ENCODE measurements at places on chromosomes 11 and 22.

DNA sequence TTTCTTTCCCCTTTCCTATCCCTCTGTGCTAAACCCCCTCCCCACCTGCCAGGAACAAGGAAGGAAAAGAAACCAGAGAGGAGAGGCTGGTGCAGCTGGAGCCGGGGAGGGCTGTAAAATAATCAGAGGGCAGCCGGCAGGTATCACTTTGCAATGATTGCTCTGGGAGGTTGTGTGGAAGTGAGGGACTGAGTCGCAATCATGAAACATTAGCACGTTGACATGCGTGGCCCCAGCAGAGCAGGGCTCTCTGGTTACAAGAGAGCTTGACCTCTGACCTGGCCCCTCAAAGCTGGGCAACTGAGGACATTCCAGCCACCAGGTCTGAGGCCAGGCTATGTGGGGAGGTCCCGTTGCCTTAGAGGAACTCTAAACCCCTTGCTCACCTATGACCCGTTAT, 170.8 kb upstream of the BDNF start:
- DNase-seq = no peak

DNA sequence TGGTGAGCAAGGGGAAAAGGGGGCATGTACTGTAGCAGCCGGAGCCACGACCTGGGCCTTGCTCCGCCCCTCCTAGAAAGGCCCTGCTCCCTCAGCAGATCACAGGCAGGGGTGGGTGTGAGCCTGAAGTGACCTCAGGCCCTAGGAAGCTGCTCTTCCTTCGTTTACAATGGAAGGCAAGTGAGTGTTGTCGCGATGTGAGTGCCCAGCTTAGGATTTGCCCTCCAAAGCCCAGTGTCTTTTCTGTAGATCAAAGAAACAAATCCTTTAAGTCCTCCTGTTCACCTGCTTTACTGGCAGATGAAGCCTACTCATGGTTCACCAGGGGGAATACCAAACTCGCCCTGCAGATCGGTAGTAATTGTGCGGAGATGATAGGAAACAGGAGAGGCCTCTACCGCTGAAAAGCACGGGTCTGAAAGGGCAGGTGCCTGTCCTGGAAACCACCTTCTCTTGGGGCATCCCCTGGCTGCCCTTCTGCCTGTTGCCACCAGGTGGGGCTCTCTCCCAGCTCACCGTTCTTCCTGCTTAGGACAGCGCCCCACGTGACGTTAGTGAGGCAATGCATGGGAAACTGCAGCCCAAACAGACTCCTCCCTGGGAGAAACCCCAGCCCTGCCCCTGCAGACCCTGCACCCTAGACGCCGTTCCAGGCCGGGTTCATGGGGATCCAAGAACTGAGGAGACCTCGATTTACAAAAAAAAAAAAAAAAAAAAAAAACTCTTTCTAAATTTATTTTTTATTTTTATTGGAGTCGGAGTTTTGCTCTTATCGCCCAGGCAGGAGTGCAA, 45.9 kb upstream of the RAB1B start:
- DNase-seq = peak; percentile 96

DNA sequence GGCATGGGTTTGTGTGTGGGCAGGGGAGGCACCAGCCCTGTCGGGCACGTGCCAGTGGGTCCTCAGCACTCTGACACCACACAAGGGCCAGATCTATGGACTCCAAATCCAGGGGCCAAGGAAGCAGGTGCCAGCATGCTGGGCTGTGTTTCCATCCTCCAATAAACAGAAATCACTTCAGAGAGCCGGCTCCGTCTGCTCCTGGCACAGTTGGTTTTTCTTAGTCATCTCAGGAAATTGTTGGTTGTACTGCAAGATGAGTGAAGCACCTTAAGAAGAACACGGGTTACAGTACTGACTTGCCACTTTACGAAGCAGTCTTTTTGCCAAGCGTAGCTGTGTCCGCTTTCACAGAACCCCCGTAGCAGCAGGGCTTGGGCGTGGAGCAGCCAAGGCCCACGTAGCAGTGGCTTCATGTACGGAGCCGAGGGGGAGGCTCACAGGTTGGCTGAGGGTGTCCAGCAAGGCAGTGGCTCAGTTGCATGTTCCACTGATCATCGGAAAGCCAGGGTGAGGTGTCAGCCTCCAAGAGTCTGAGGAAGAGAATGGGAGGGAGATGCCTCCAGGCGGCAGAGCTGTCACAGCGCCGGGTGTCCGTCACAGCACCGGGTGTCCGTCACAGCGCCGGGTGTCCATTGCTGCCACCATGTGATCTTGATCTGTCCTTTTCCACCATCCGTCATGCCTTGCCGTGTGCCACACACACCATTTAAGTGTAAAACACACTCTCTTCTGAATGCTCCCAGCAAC, 314.9 kb downstream of the CTTN start:
- DNase-seq = no peak

DNA sequence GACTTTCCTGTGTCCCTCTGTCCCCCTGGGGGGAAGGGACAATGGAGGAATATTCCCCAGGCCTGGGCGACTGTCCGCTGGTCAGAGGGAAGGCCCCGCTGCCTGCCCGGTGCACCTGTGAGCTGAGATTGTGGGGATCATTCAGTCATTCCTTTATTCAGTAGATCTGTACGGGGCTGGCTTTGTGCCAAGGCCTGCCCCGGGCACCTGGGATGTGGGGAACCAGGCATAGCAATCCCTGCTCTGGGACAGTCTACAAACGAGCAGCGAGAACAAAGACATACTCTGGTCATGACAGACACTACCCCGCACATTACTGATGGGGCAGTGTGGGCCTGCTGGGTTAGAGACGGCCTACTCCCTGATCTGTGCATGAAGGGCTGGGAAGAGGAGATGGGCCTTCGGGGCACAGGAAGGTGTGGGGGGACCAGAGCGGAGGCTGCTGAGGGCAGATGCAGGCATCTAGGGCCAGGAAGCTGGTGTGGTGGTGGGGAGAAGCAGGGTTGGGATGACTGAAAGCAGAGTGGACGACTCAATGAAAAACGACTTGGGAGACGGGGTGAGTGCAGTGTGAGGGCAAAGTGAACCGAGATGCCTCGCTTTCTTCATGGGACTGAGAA, 1.8 kb upstream of the MYO7A start:
- DNase-seq = no peak

DNA sequence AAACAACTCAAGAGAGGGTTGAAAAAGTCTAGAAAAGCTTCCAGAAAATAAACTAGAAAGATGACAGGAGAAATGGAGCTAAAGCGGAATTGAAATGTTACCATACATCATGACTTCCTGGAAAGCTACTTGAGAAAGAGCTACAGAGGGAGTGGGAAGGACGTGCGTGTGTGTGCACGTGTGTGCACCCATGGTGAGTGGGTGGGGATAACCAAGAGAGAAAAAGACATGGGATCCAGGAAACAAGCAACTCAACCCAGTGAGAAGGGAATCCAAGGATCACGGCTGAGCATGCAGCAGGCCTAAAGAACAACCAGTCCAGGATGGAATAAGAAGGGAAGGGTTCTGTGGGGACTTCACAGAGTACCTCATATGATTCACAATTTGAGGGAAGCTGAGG, 21.6 kb downstream of the APOL1 start:
- DNase-seq = no peak

DNA sequence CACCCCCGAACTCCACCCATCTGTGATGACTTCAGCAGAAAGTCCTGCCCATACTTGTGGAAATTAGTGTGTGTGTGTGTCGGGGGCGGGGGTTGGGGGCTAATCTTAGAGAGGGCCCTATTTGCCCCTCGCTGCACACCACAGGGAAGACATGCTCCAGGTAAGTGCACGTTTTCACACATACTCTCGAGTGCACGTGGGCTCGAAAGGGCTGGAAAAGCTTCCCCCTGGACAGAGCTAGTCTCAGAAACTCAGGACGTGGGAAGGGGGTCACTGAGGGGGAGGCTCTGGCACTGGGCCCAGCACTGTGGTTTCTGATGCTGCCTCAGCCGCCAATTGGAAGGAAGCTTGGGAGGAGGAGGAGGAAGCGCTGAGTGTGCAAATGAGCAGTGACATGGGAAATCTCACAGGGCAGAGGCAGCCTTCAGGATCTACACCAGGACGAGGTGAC, 40.7 kb upstream of the CD82 start:
- no peak for DNase-seq

DNA sequence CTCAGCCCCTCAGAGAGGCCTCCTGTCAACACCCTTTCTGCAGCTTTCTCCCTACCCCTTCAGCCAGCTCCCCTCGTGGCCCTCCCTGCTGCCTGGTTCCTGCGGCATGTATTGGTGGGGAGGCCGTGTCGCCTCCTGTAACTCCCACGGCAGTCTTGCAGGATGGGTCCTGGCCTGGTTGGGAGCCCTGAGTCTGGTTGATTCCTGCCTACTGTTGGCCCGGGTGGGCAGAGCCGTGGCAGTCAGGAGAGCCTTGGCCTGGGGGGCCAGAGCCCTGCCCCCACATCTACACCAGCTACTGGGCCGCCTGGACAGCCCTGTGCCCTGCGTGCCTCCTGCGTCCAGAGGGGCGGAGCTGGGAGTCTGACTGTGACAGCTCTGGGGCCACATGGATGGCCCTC, 30.3 kb upstream of the GRAMD4 start:
- DNase-seq = no peak

- DNase-seq = no peak
These were observed 125.6 kb upstream of the SLC5A12 start for GRCh38 chr11:26847459-26847858.

- no peak for DNase-seq
These were observed 43.6 kb downstream of the UVRAG start for GRCh38 chr11:75858613-75859012.

DNA sequence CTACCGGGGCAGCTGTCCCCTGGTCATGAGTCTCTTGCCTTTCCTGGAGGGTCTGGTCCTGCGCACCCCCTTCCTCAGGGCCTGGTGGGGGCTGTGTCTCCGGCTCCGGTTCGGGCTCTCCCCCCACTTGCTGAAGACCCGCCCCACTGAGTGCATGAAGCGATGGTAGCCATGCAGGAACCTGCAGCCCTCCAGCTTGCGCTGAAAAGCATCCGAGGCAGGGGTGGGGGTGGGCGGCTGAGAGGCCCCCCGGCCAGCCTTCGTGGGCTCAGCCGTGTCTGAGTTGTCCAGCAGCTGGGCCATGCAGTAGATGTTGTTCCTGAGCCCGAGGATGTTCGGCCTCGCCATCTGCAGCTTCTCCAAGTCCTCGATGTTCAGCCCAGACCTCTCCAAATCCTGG, 2.8 kb downstream of the OSM start:
- DNase-seq = no peak

DNA sequence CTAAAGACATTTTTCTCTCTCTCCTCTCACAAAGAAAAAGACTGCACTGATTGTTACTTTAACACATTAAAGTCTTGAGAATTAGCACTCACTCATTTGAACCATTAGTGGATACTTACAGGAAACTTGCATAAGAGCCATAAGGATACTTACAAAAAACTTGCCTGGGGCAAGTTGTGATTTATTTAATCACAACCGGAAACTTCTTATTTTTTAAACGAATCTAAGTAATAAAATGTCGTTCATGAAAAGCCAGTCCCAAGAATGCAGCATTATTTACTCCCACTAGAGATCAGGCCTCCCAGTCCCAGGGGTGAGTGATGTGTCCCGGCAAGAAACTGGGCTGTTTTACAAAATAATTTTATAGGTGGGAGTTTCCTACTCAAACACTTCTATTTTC, 59.3 kb upstream of the TTC12 start:
- no peak for DNase-seq

- DNase-seq = peak; percentile 3
These were observed 107.5 kb downstream of the MYO18B start for GRCh38 chr22:25849522-25849921.

DNA sequence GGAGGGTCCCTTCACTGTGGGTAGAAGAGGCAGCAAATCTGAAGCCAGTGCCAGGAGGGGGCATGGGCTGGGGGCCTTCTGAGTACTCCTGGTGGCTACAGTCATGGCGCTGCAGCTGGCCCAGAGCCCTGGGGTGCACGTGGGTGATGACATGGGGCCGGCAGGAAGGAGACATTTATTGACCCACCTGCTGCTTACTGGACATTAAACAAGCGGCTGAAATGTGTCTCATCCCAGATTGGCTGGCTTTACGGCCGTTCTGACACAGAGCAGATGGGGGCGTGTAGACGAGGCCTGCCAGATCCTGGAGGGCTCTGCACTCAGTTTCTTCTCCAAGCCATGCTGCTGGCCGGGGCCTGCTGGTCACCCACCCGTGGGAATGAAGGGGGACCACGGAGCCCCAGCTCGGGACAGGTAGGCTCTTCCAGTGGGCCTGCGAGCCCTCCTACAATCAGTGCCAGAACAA, 906.9 kb downstream of the BRD1 start:
- DNase-seq = no peak

- DNase-seq = no peak
These were observed 1335.9 kb downstream of the TBC1D22A start for GRCh38 chr22:48098243-48098920.

DNA sequence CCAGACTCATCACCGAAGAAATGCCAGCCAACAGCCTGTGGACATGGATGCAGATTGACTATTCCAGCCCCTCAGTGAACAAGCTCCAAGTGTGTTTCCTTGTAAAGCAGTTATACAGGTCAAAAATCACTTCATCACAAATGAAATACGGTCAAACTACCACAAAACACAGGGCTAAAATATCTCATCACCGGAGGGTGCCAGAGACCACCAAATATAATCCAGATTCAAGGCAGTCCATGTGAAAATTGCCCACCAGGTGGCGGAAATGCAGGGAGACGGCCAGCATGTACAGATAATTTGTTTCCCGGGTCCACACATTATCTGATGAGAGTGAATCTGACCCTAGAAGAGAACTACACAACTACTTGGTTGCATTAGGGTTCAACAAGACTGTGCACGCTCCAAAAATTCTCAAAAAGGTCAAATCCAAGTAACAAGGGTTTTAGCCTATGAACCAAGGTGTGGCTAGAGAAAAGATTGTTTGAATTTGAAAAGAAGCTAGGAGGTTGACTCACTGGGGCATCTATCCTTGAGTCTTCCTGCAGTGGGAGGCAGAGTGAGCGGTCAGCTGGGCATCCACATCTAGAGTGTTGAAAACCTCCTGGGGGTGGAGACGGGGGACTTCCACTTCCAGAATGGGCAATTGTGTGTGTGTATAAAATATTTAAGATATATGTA, 71.7 kb downstream of the IGLL5 start:
- peak; percentile 88 for DNase-seq

GRCh38 chr22:20577045-20577444, 69.6 kb downstream of the MED15 start:
- no peak for DNase-seq

DNA sequence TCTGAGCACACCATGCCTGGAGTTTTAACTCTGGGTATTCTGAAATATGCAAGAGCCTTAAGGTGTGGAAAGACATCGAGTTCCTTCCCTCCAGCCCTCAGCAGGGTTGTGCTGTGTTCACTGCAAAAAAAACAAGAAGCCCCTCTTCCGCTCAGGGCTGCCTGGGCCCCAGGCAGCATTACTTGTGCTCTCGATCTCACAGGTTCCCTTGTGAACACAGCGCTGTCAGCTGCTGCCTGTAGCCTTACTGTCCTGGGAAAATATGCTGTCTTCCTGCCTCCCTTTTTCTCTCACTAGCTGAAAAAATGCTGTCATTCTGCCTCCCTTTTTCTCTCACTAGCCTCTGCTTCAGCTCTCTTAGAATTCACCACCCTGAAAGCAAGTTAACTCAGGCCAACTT, 15.7 kb upstream of the TENM4 start:
- DNase-seq = no peak

Data from NCI-H82 (cell line).